ENCODE measurements at places on chromosomes 3 and 15.
A peak's percentile ranks its signal among the peaks of the same experiment; 100 is the strongest.

- DNase-seq = no peak
Measured at GRCh38 chr3:50515565-50516439, 12.4 kb upstream of the CACNA2D2 start.

DNA sequence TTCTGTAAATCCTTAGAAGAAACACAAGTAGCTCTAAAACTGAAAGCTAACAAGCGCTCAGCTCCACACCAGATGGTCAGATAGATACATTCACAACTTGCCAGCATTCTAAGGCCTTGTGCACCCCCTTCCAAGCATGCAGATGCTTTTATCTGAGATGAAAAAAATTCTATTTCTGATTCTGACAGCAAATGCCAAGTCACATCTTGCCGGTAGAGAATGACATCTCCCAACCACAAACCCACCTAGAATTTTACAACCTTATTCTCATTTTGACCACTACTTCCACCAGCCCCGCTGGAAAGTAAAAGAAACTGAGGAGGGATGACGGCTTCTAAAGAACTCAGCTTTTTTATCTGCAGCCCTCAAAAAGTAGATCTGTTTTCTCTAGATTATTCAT is 57.7 kb downstream of the SUMF1 start:
- peak; percentile 68 for DNase-seq

DNA sequence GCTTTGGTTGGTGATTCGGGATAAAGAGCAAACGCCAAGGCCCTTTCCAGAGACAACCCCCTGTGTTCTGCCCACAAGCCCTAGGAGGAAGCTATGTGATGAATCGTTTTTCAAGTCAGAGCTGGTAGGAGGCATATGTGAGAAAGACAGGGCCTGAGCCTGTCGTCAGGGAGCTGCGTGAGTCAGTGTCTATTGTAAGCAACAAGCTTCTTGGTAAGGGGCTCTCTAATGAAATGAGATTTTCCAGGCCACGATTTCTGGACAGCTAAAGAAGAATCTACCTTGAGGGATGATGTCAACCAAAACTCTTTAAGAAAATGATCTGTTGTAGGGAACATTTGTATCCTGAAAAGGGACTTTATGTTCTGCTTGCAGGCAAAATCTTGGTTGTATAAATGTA is 318.9 kb upstream of the IL12A start:
- no peak for DNase-seq

GRCh38 chr15:72934921-72935320 is 117.3 kb upstream of the NEO1 start:
- DNase-seq = no peak

DNA sequence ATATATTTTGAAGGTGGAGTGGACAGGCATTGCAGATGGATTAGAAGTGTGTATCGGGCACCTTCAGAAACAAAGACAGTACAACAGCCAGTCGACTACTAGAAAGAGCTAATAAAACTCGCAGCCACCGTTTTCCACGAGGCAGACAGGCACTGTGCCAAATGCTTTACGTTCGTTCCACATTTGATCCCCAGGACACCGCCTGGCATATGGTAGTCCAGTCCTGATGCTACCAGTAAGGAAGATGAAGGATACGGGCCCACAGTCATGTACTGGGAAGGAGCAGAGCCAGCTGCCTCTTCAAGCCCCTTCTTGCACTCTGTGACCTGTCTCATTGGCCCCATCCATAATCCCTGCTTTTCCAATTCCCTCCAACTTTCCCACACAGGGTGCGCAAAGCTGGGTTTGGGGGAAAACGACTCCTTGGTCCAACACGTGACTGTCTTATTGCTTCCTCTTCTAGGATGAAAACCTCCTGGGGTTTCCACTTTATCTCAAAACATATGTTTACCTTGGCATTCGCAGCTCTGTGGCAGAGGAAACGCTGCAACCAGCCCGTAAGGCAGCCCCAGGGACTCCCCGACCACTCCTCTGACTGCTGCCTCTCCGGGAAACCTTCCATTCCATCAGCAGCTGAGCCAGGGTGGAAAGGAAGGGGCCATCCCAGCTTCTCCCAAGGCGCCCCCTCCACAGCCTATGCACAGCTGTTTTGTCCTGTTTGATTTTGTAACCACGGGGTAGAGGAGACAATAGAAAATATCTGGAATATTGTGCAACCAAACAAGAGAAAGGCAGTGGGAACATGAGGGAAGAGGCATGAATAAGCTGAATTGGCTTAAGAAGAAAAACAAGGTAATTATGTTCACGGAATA is 107.4 kb downstream of the ADAMTS17 start:
- no peak for DNase-seq

DNA sequence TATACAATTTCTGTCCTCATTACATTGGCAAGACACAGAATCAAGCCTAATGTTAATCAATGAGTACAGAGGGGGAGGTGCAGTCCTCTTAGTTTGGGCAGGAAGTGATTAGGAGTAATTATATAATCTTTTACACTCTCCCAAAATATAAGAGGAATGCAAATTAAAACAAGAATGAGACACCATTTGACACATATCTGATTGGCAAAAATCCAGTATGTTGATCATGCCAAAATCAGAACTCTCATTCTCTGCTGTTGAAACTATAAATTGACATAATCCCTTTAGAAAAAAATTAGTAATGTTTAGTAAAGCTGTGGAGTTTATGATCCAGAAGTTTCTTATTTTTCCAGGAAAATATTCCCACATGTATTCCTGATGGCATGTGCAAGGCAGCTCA is 373.4 kb downstream of the EPHA6 start:
- no peak for DNase-seq

DNA sequence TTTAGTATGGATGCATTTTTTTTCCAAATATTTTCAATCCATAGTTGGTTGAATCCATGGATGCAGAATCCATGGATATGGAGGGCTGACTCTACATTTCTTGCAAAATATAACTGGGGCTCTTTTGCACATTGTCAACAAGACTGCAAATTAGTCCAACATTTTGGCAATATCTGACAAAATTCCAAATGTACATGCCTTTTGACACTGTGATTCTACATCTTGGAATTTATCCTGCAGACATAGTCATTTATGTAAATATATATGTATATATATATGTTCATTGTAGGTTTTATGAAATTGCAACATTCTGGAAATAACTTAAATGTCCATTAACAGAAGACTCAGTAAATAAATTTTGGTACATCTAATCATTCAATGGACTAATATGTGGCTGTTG is 203.0 kb downstream of the THRB start:
- no peak for DNase-seq
